ENCODE measurements at places on chromosomes 1 and 21. TPM values are rescaled to one million over a fixed set of nuclear protein-coding genes. Genes with fewer than 3 reads are reported as not detected.

GRCh38 chr1:113390871-113391648 is 745 bp downstream of the MAGI3 start:
- H3K27me3 ChIP-seq = no peaks in the 10 kb centered on the region
- peaks cover 12% of the 10 kb centered on the region for H3K4me1 ChIP-seq
- H3K4me3 ChIP-seq = peak overlapping the region; percentile 90
- DNase-seq = peak; percentile 81
- peak overlapping the region; percentile 89 for H3K27ac ChIP-seq

DNA sequence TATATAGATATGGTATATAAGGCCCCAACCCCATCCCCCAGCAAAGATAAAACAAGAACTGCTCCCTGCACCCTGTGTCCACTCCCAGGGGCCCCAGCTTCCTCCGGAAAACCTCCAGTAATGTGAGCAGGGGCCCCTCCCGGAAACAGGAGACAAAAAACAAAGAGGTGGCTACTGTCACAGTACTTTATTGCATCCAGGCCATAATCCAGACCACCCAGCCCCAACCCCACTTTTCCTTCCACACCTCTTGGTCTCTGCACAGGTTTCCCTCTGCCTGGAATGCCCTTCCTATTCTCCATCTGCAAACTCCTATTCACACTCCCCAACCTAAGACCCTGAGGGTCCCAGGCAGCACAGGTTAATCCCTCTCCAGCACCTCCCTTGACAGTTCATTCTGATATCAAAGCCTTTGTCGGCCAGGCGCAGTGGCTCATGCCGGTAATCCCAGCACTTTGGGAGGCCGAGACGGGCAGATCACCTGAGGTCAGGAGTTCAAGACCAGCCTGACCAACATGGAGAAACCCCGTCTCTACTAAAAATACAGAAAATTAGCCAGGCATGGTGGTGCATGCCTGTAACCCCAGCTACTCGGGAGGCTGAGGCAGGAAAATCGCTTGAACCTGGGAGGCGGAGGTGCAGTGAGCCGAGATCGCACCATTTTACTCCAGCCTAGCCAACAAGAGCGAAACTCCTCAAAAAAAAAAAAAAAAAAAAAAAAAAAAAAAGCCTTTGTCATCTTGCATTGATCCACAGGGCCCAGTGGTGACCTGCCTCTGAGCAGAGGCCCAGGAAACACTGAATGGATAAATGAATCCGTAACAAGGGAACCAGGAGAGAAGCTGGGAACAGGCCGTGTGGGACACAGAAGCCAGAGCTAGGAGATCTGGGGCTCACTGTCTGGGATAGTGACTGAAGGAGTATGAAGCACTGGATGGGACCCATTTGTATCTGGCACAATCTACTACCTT is 2.3 kb upstream of the AUNIP start:
- no peak overlapping the region for H3K27ac ChIP-seq
- no peak overlapping the region for H3K4me3 ChIP-seq
- no peaks in the 10 kb centered on the region for H3K36me3 ChIP-seq
- no peaks in the 10 kb centered on the region for H3K27me3 ChIP-seq

- H3K27me3 ChIP-seq = no peaks in the 10 kb centered on the region
- no peak overlapping the region for H3K4me3 ChIP-seq
- H3K4me1 ChIP-seq = no peaks in the 10 kb centered on the region
- H3K36me3 ChIP-seq = no peaks in the 10 kb centered on the region
- DNase-seq = peak; percentile 54
- H3K27ac ChIP-seq = no peak overlapping the region
Measured at GRCh38 chr21:24594082-24594481, 1013.2 kb downstream of the MRPL39 start.

DNA sequence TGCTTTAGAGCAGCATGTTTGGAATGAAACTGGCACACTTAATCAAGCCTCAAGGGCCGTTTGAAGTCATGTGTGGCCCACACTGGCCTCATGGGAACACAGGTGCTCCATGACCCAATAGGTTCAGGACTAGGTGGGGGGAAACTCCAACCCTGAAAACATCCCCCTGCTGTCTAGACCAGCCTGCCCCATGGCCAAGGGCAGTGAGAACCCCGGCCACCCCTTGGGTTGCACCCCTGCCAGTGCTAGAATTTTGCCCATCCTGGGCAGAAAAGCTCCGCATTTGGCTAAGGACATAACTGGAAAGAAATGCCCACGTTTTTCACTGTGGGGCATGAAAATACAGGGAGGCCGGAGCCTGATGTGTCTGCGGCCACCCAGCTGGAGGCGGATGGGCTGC is 6.1 kb upstream of the PTGER3 start:
- no peak for DNase-seq
- H3K27ac ChIP-seq = no peak overlapping the region
- H3K36me3 ChIP-seq = peaks cover 22% of the 10 kb centered on the region
- H3K4me3 ChIP-seq = no peak overlapping the region

The EPHX1 gene
- total RNA-seq = 45.3 TPM

The COL9A2 gene
- total RNA-seq = 295 TPM

DNA sequence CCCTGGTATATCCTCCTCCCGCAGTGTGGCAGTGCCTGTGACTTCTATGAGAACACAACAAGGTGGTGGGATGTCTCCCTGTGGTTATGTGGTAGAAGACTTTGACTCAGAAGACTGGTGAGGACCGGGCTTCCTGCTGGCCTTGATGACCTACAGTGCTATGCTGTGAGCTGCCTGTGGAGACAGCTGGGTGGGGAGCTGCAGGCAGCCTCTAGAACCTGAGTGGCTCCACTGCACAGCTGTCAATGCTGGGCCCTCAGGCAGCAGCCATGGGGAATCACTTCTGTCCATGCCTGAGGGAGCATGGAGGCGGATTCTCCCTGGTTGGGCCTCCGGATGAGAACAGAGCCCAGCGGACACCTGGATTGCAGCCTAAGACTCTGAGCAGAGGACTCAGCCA is 14.9 kb downstream of the SLC1A7 start:
- peaks cover 4% of the 10 kb centered on the region for H3K4me1 ChIP-seq
- no peak overlapping the region for H3K4me3 ChIP-seq
- no peak for DNase-seq

GRCh38 chr21:41254090-41254700 is 62.4 kb upstream of the FAM3B start:
- no peak overlapping the region for H3K27ac ChIP-seq
- no peak overlapping the region for H3K4me3 ChIP-seq
- no peaks in the 10 kb centered on the region for H3K27me3 ChIP-seq
- no peaks in the 10 kb centered on the region for H3K36me3 ChIP-seq
- no peaks in the 10 kb centered on the region for H3K4me1 ChIP-seq
- peak; percentile 8 for DNase-seq

The EPHB2 gene
- total RNA-seq = 50.7 TPM

GRCh38 chr1:83760226-83761021 is 238.5 kb downstream of the TTLL7 start:
- peak overlapping the region; percentile 57 for H3K27ac ChIP-seq
- H3K4me3 ChIP-seq = no peak overlapping the region
- H3K27me3 ChIP-seq = no peaks in the 10 kb centered on the region
- no peak for DNase-seq
- H3K36me3 ChIP-seq = no peaks in the 10 kb centered on the region

DNA sequence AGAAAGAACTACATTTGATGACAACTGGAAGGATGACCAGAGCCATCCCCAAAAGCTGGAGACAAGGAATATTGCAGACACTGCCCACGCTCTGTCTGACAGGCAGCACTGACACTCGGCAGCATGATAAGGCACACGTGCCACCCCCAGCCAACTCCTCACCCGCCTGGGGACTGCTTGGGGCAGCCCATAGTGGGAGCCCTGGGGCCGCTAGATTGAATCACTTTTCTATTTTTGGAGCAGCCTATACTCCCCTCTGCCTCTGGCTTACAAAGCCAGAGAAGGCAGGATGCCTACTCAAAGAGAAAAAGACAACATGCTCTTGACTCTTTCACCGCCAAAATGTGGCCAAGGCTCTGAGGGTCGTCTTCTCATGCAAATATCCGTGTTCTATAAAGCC is 1.3 kb downstream of the SMG5 start:
- no peak overlapping the region for H3K27ac ChIP-seq
- peaks cover 6% of the 10 kb centered on the region for H3K4me1 ChIP-seq
- no peaks in the 10 kb centered on the region for H3K27me3 ChIP-seq

DNA sequence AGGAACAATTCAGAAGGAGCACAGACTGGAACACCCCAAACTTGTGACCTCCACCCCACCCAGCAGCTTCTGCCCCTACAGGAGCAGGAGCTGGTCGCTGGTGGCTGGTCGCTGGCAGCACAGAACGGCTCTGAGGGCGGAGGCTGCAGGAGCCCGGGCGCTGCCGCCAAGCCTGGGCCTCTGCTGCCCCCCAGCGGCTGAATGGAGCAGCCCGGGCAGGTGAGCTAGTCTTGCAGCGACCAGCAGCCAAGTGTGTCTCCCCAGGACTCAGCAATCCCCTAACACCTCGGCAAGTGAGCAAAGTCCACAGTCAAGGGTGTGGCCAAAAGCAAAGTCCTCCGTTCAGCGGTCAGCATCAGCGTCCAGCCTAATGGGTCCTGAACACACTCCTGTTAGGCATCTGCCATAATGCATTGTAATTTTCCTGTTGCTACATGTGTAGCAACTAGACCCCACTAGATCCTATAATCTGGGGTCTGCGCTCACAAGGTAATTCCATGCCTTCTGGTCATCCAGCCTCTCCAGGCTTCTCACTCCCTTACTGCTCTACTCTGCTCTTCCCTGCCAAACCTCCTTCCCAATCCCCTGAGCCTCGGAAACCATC is 12.1 kb upstream of the GJB5 start:
- no peaks in the 10 kb centered on the region for H3K36me3 ChIP-seq
- no peaks in the 10 kb centered on the region for H3K27me3 ChIP-seq
- peak; percentile 98 for DNase-seq
- H3K4me1 ChIP-seq = peaks cover 24% of the 10 kb centered on the region
- H3K4me3 ChIP-seq = peak overlapping the region; percentile 37

- H3K4me1 ChIP-seq = no peaks in the 10 kb centered on the region
- H3K27me3 ChIP-seq = peaks cover 34% of the 10 kb centered on the region
- H3K27ac ChIP-seq = no peak overlapping the region
Measured at GRCh38 chr1:209756615-209757445, 977 bp downstream of the TRAF3IP3 start.

DNA sequence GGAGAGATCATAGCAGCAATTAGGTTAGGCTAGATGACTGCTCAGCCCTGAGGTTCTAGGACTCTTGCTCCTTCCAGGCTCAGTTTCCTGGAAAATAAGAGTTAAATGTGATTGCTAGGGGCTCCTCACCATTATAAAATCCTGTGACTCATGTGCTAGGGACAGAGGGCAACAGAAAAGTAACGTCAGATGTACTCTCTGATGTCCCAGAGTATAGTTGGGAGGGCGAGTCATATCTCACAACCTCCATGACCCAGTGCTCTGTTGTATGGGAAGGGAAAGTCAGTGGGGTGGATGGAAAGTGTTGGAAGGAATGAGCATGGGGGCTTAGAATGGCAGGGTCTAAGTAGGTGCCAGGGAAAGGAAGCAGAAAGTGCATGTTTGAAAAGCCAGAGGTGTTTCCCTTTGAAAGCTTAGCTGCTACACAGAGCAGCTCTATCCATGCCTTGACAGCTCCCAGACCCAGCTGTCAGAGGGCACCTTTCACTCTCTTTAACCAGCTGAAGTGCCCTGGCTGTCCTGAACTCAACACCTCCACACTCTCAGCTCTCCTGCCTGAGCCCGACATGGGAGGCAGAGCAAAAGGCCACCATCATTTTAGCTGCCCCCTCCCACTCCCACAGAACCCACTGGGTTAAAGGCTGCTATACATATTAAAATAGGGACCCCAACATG is 11.6 kb downstream of the GJA5 start:
- no peak for DNase-seq
- peaks cover 4% of the 10 kb centered on the region for H3K4me1 ChIP-seq
- H3K36me3 ChIP-seq = no peaks in the 10 kb centered on the region

GRCh38 chr1:155324717-155325602 is 4.3 kb downstream of the RUSC1 start:
- DNase-seq = peak; percentile 94
- H3K4me3 ChIP-seq = peak overlapping the region; percentile 97
- no peak overlapping the region for H3K27ac ChIP-seq
- H3K27me3 ChIP-seq = no peaks in the 10 kb centered on the region
- peaks cover 40% of the 10 kb centered on the region for H3K36me3 ChIP-seq
- H3K4me1 ChIP-seq = peaks cover 17% of the 10 kb centered on the region

DNA sequence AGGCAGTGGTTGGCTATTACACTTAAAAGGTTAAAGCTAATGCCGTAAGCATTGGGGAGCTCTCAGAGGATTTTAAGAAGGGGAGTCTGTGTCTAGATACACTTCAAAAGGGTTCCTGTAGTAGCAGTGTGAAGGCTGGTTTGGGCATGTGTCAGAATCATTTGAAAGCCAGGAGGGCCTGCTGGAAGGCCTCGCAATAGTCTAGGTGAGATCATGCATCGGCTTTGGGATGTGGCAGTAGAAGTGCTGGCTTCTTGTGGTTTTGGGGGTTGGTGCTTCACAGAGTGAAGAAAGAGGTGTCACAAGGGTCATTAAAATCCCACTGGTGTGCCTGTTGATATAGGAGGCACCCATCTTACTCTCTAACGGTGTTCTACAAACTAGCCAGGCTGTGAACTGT is 85.7 kb downstream of the ST6GALNAC3 start:
- no peak overlapping the region for H3K4me3 ChIP-seq
- no peaks in the 10 kb centered on the region for H3K36me3 ChIP-seq
- no peaks in the 10 kb centered on the region for H3K27me3 ChIP-seq
- DNase-seq = no peak
- H3K27ac ChIP-seq = no peak overlapping the region

- H3K27me3 ChIP-seq = no peaks in the 10 kb centered on the region
- no peak overlapping the region for H3K27ac ChIP-seq
- H3K4me1 ChIP-seq = no peaks in the 10 kb centered on the region
- H3K36me3 ChIP-seq = no peaks in the 10 kb centered on the region
- H3K4me3 ChIP-seq = no peak overlapping the region
Measured at GRCh38 chr1:184283999-184284398, 102.8 kb upstream of the C1orf21 start.

The FAM151A gene
- total RNA-seq = not detected

The ATP1A4 gene
- not detected for total RNA-seq

The ABCG1 gene
- 5.8 TPM for total RNA-seq

GRCh38 chr1:3702990-3703728 is 49.1 kb upstream of the CCDC27 start:
- peaks cover 4% of the 10 kb centered on the region for H3K27me3 ChIP-seq
- no peaks in the 10 kb centered on the region for H3K4me1 ChIP-seq
- no peak overlapping the region for H3K4me3 ChIP-seq
- DNase-seq = peak; percentile 67
- no peak overlapping the region for H3K27ac ChIP-seq

- no peak overlapping the region for H3K4me3 ChIP-seq
- H3K27ac ChIP-seq = no peak overlapping the region
- no peaks in the 10 kb centered on the region for H3K4me1 ChIP-seq
- H3K27me3 ChIP-seq = no peaks in the 10 kb centered on the region
Measured at GRCh38 chr1:41716188-41717130, 202.3 kb downstream of the HIVEP3 start.

DNA sequence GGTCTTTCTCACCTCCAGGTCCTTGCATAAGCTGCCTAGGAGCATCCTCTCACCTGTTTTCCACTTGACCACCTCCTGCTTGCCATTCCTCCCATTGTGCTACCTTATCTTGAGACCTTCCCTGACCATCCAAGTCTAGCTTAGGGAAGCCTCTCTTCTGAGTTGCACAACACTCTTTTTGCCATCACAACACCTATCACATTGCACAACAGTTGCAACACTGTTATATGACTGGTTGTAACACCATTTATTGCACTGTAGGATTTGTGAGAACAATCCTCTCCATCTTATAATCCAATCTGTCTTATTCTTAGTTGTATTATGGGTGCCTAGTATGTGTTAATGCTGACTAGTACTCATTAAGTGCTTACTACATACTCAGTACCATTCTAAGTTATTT is 488.7 kb downstream of the OMA1 start:
- no peaks in the 10 kb centered on the region for H3K4me1 ChIP-seq
- no peaks in the 10 kb centered on the region for H3K27me3 ChIP-seq
- no peaks in the 10 kb centered on the region for H3K36me3 ChIP-seq
- no peak overlapping the region for H3K27ac ChIP-seq

GRCh38 chr1:152757747-152758146 is at the start of gene KPRP:
Gene KPRP (plus strand): TSS chr1:152758025. CDS start chr1:152759589, 1,564 bp downstream.
- H3K36me3 ChIP-seq = no peaks in the 10 kb centered on the region
- no peak within 1 kb of the TSS for H3K4me3 ChIP-seq
- H3K4me1 ChIP-seq = no peaks in the 10 kb centered on the region
- no peaks in the 10 kb centered on the region for H3K27me3 ChIP-seq
- H3K27ac ChIP-seq = no peak within 1 kb of the TSS

The RNF186 gene
- not detected for total RNA-seq

Measured in endodermal cell (in vitro differentiated cells).